Muscle of back (tissue), 13 donors: ENCODE measurements at places on chromosomes 13 and 19.

DNA sequence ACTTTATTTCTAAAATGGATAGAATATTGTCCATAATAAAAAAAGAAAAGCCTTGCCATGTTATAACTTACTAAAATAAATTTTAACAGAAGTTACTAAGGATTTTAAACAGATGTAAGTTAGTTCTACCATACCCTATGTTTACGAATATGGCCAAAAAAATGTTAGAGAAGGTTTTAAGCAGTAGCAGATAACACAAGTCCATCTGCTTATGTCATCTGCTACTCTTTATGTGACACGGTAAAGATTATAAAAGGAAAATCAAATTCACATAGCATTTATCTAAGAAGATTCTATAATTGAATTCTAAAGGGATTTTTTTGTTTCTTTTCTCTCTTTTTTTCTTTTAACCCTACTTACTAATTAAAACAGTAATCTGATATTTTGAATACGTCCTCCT is 114.2 kb upstream of the MIR17HG start:
- DNase-seq, result no peak

DNA sequence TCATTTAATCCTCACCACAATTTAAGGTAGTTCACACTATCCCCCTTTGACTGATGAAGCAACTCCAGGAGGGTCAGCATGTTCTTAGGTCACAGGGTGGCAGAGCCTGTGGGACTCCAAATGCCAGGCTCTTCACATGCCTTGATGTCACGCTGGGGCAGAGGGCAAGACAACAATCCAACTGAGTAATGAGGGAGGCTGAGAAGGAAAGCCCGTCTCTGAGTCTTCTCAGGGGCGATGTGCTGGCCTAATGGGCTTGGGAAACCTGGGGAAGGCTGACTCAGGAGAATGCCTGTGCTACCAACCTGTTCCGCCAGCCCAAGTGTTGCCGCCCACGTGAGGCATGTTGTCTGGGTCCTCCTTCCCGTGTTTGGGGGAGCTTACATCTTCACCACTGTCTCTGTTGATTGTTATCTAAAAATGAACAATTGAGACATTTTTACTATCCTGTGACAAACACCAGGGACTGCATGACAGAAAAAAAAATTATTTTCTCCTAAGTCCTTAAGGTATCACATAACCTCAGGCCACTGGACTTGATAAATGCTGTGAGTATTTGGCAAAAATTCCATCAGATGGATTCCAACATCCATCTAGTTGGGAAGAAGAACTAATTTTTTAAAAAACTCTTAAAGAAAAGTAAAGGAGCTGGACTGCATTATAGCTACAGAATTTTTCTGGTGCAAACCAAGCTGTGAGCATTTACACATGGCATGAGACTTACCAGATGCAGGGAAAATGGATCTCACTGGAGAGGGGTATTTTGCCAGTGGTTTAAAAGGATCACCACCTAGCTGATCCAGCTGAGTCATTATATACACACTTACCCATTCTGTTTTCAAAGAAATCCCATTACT is 157.5 kb downstream of the RGCC start:
- no peak for DNase-seq

DNA sequence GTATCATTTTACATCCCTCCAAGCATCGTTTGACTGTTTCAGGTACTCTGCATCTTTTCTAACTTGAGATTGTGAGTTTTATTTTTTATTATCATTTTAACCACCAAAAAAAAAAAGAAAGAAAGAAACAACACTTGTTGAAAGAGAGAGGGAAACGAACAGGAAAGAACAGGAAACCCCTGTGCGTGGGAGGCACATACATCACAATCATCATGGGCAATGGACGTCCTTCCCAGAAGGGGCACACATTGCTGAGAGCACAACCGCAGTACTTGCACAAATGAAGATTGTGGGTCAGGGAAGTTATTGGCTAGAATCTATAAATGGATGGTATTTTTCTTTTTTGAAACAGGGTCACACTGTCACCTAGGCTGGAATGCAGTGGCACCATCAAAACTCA is 1.7 kb downstream of the CLC start:
- no peak for DNase-seq

DNA sequence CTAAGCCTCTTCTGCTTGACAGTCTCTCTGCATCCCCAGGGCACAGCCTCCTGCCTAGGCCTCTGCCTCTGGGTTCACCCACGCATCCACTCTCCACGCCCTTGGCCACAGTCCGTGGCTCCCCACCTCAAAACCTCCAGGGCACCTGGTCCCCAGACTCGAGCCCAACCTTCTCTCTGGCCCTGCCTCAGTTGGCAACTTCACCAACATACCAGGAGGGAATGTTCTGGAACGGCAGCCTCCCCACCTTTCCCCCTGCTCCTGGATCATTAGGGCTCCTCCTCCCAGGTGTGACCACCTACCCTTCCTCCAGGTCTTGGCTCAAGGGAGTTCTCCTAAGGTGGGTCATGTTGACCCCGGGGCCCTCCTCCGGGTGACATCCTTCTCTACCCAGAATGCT is 69.1 kb downstream of the SOX1 start:
- DNase-seq, result no peak

- no peak for DNase-seq
These were observed 13.0 kb downstream of the PROZ start for GRCh38 chr13:113171250-113172125.

GRCh38 chr19:52935434-52935833 is 12.2 kb upstream of the ZNF888 start:
- no peak for DNase-seq

GRCh38 chr19:2503521-2504109 is 27.7 kb downstream of the GADD45B start:
- no peak for DNase-seq
